Fibroblast of skin of scalp (primary cell): ENCODE measurements at places on chromosomes 16 and 17.

GRCh38 chr16:1691956-1692355, 13.9 kb downstream of the JPT2 start:
- peak; percentile 50 for DNase-seq

- DNase-seq, result no peak
These were observed 2.4 kb upstream of the C16orf54 start for GRCh38 chr16:29747947-29748759.

- peak; percentile 29 for DNase-seq
These were observed 674 bp downstream of the C17orf75 start for GRCh38 chr17:32341141-32341856.

DNA sequence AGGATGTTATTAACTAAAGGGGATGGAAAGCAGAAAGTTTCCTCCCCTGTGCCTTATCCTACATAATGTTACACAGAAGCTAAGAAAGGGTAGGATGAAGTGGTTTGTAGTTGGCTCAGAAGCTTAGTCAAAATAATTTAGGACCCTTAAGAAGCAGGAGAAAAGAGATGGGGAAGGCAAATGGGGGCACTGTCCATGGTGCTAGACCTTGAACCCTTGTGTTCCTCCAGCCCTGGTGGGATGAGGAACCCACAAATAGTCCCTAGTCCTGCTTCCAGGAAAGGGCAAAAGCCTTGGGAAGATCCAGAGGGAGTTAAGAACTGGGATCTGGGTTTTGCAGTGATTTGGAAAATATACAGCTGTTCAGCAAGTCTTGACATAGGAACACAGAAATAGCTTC, 54.5 kb downstream of the SLC5A11 start:
- no peak for DNase-seq

GRCh38 chr17:6306820-6307219, 128.1 kb downstream of the AIPL1 start:
- DNase-seq, result no peak

- DNase-seq, result no peak
These were observed 236.6 kb upstream of the GSE1 start for GRCh38 chr16:85376292-85377095.

- DNase-seq, result no peak
These were observed 41.4 kb upstream of the SLFN13 start for GRCh38 chr17:35489944-35490343.

- DNase-seq, result no peak
These were observed 2.2 kb upstream of the FOXK2 start for GRCh38 chr17:82517230-82517865.

GRCh38 chr16:10408824-10409381, 23.0 kb downstream of the ATF7IP2 start:
- DNase-seq, result no peak

DNA sequence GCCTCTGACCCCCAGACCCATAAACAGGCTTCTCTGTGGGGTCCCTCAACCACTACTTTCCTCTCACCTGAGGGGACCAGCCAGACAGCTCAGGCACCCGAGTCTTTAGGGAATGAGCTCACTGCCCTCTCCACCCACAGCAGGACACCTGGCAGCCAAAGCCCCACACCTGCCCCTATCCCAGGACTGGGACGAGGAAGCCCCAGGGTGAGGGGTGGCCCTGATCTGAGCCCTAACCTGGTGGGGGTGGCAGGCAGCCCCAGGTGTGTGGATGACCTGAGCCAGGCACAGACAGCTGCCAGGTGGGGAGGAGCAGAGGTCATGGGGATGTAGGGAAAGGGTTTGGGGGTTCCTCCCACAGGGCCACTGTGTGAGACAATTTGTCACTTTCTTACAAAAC, 1.7 kb upstream of the TEX19 start:
- DNase-seq, result no peak

DNA sequence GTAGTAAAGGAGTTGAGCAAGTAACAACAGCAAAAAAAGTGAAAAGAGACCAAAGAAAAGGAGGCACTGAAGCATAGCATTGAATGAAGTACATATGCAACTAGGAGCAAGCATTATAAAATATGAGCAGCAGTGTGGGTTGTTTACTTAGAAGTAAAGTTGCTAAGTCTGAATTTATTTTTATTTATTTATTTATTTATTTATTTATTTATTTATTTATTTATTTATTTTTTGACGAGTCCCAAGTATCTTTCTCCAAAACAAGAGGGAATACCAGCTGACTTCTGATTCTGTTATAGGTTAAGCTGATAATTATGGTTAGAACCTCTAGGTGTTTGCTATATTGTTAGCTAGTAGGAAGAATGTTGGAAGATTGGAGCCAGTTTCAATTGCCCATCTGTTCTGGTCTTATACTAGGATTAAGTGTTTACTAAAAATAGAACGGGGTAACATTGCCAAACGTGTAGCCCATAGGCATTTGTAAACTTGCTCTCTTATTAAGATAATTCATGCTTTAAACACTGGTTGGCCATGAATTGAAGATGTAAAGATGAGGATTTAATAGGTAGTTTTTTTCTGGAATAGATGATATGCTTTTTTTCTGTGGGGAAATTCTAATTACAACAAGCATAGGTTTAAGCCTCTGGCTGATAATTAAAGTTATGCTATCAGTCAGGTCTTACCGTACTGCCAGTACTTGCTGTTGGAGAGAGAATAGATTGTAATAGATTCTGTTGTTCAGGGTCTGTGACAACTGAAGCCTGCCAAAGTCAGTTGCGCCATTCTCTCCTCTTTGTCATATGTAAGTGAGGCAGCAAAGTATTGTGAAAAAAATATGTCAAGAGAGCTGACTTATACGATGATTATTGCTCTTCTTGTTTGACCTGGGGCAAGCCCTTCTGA, 66.7 kb downstream of the PPM1E start:
- no peak for DNase-seq

GRCh38 chr16:26983426-26983825, 83.3 kb upstream of the C16orf82 start:
- DNase-seq, result peak; percentile 19

GRCh38 chr17:50209472-50210239, 8.2 kb upstream of the COL1A1 start:
- peak; percentile 100 for DNase-seq

DNA sequence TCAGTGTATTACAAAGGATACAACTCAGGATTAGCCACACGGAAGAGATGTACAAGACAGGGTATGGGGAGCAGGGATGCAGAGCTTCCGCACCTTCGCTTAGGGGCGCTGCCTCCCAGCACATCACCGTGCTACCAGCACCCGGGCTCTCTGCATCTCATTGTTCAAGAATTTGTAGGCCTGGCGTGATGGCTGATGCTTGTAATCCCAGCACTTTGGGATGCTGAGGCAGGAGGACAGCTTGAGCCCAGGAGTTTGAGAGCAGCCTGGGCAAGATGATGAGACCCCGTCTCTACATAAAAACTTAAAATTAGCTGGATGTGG, 43.2 kb downstream of the RAB11FIP4 start:
- no peak for DNase-seq

DNA sequence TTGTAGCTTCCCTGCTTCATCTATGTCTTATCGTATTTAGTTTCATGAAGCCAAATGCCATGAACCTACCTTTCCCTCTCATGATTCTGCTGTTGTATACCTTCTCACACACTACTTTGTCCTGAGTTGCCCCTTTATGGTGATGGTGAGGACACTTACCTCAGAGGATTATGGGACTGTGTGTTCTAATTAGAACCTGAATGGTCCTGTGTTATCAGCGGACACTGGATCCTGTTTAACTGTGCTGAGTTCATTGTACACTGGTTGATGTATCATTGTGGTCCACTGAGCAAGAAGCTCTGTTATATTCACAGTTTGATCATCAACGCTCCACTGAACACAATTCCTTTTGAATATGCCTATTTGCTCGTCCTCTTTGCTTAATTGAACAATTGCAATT, 343.0 kb downstream of the RBFOX1 start:
- no peak for DNase-seq

GRCh38 chr17:74945543-74945942, 9.8 kb downstream of the OTOP3 start:
- no peak for DNase-seq

DNA sequence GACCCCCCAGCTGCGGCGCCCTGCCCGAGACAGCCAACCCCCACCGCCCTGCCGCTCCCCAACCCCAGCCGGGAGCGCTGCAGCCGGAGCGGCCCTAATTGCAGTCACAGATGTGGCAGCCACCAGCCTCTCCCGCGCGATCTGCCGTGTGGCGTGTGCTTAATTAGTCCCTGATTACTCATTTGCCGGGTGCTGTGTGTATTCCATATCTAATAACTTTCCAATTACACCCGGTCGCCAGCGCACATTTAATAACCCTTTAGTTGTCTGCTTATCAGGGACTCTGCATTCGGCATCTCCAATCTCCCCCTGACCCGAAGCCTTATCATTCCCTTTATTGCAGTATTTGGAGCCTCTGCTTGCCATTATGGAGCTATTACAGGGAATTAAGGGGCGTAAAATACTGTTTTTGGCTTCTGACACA, 236.7 kb upstream of the CIBAR2 start:
- DNase-seq, result no peak

- DNase-seq, result no peak
These were observed 76.1 kb upstream of the SDK2 start for GRCh38 chr17:73720187-73720834.

DNA sequence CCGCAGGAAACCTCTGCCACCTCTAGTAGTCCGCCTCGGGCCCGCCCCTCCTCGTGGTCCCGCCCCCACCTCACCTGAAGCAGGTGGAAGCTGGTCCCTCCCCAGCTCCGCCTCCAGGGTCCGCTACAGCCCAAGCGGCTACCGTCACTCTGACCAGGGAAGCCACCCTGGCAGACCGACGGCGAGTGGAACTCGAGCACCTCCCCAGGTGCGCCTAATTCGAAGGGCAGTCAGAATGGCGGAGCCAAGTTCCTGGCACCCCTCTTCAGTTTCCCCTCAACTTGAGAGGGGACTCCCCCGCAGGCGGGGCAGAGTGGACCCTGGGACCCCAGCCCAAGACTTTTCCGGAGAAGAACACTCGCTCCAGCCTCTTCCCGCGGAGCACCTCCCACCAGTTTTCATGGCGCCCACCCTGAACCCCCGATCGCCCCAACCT, 507 bp downstream of the FHOD1 start:
- no peak for DNase-seq

- DNase-seq, result peak; percentile 47
These were observed 13.2 kb upstream of the RGS9 start for GRCh38 chr17:65123757-65124675.

DNA sequence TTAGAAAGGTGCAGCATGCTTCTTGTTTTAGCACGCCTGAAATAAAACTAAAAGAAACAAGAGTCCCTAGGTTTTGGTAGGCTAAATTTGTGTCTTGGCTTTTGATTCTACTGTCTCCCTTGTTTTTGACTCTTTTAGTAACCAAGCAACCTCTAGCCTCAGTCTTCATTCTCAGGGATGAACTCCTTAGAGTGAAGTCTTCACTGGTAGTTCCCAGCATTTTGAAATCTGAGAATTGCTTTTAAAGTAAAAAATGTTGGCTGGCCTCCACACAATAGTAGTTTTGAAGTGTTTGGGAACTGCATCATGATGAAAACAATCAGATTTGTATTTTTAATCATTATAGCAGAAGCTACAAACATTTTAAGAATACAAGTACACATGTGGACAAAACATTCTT, 6.1 kb upstream of the CDR2 start:
- no peak for DNase-seq

GRCh38 chr17:1438593-1439083, 17.4 kb downstream of the CRK start:
- DNase-seq, result peak; percentile 82

GRCh38 chr17:42577140-42577531, 393 bp downstream of the PSMC3IP start:
- no peak for DNase-seq

DNA sequence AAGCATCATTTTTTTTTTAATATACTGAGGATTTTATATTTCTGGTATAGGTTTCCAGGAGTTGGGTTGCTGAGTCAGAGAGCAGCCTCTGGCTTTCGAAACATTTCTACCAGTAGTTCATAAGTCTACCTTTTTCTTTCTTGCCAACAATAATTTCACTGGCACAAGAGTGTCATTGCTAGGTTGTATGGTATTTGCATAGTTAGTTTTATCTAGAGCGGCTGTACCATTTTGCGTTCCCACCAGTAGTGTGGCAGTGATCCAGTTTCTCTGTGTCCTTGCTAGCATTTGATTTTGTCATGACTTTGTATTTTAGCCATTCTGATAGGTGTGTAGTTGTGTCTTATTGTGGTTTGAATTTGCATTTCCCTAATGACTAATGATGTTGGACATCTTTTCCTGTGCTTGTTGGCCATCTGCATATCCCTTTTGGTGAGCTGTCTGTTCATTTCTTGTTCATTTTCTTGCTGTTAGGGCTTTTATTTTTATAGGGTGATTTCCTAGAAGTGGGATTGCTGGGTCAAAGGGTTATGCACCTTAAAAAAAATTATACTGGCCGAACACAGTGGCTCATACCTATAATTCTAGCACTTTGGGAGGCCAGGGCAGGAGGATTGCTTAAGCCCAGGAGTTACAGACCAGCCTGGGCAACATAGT, 39.9 kb downstream of the SNX29 start:
- no peak for DNase-seq

DNA sequence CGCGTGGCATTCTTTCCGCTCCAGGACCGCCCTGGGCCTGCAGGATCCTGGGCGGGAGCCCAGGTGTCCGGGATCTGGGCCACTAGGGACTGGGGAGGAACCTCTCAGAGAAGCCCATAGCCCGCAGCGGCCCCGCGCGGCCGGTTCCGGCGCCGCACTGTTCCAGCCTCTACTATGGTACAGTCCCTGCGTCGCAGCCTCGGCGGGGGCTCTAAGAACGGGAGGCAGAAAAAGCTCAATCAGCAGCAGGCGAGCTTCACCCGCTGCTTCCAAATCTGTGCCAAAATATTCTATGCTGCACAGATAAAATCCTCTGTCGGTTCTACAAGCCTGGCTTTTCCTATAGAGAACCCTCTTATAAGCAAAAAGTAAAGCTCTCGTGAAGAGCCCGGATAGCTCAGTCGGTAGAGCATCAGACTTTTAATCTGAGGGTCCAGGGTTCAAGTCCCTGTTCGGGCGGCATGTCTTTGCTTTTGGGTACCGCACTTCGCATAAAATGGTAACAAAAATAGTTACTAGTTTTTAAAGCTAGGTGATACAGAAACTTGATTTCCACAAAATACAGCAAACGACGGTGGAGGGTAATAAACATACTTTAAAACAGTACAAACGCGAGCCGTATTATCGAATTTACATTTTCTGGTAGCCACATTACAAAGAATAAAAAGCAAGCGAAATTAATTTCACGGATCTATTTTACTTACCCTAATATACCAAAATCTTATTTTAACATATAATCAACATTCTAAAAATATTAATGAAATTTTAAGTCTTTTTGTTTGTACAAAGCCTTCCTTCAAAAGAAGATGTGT, 661 bp upstream of the ALOXE3 start:
- peak; percentile 88 for DNase-seq

DNA sequence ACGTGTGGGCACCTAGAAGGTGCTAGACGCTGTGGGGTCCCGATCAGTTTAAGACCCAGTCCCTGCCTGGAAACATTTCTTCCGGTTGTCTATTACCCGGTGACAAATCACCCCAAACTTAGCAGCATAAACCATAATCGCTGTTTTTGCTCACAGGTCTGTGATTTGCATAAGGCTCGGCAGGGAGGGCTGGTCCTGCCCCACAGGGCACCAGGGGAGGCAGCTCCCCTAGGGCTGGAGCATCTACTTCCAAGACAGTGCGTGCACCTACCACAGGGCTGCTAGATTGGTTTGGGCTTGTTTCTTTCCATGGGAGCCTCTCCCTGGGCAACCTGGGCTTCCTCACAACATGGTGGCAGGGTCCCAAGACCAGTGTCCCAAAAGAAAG, 214.5 kb upstream of the CIBAR2 start:
- no peak for DNase-seq

GRCh38 chr16:84931506-84931905, 79.8 kb downstream of the ZDHHC7 start:
- DNase-seq, result peak; percentile 19

GRCh38 chr17:35560703-35561102, at the start of gene SLFN14:
SLFN14 (minus strand) TSS chr17:35560819; CDS start chr17:35558062, 2,757 bp downstream.
- no peak for DNase-seq

GRCh38 chr16:55563797-55564196, 2.7 kb upstream of the CAPNS2 start:
- DNase-seq, result peak; percentile 22
